ENCODE measurements at places on chromosomes 16 and 17.
A peak's percentile ranks its signal among the peaks of the same experiment; 100 is the strongest.

DNA sequence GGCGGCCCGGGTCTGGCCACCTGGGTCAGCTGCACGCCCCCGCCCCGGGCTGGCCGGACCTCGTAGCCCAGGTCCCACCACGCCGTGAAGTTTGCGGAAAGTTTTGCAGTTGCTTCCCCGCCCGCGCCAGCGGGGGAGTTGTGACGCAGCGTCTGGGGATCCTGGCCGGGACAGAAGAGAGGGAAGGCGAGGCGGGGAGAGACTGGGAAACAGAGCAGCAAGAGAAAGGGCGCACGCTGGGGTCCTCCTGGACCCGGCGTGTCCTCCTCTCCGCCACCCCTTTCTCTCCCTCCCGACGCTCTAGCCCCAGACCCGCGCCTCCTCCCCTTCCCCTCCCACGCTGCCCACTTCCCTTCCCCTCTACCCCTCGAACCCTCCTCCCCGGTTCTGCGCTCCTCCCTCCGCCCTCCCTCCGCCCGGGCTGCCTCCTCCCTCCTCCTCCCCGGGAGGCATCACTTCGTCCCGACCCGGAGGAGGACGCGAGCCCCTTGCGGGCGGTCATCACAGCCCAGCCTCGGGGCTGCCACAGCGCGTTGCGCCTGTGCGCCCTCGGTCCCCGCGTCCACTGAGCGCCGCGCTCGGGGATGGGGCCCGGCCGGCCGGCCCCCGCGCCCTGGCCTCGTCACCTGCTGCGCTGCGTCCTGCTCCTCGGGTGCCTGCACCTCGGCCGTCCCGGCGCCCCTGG is at the start of gene MRC2:
Gene MRC2, plus strand, starts transcription at position 452 of the 685 bp plus-strand sequence. Its CDS starts 133 bp downstream, at position 585.
- H3K27ac ChIP-seq: peak within 1 kb of the TSS; percentile 86
- peak within 1 kb of the TSS; percentile 61 for H3K4me3 ChIP-seq
- DNase-seq: no peak
- H3K27me3 ChIP-seq: peaks cover 10% of the 10 kb centered on the region

- peaks cover 24% of the 10 kb centered on the region for H3K4me1 ChIP-seq
- no peak overlapping the region for H3K27ac ChIP-seq
- no peak for DNase-seq
- H3K4me3 ChIP-seq: no peak overlapping the region
- peaks cover 33% of the 10 kb centered on the region for H3K36me3 ChIP-seq
Observed at GRCh38 chr16:3642397-3643094, 11.9 kb upstream of the DNASE1 start.

DNA sequence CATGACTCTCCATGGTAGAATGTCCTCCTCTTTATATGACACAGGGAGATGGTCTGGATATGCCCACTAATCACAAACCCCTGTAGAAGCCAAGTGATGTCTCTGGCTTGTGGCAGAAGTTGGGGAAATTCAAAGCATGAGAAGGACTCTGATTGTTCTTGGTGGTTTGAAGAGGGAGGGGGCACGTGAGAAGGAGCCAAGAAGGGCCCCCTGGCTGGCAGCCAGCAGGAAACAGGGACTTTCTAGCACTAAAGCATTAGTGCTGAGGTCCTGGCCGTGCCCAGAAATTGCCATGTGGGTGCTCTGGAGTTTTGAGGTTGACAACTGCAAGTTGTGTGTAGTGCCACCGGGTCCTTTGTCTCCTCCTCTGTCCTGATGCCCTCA is 199.9 kb downstream of the LGALS9B start:
- no peak for DNase-seq
- H3K27ac ChIP-seq: no peak overlapping the region
- H3K27me3 ChIP-seq: no peaks in the 10 kb centered on the region

DNA sequence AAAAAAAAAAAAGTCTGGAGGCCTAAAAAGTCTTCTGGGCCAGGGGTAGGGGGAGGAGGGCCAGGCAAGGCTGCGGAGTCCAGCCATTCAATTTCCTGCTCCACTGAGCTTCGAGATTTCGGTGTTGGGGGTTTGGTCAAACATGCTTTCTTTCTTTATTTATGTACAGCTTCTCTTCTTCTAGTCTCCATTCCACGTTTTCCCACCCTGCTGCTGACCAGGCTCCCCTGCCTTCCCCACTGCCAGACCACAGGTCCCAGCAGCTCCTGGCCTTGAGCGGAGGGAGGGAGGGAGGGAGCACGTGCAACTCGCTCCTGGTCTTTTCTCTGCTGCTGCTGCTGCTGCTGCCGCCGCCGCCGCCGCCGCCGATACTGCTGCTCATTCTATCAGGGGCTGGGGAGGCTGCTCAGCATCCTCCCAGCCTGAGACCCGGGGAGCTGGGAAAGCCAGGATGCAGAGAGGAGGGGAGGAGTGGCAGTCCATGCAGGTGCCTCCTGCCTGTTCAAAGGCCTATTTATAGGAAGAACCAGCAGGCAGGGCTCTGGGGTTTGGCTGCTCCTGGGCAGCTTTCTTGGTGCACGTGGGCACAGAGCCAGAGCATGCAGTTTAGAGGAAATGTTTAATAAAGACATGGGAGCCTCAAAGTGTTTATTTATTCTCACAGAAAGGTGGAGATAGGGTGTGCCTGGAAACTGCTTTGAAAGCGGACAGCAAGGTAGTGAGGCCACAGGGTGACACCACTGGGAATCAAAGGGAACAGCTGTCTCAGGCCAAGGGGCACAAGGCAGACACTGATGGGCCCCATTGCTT is 23.4 kb upstream of the ZFHX3 start:
- H3K4me1 ChIP-seq: peaks cover 35% of the 10 kb centered on the region
- H3K36me3 ChIP-seq: no peaks in the 10 kb centered on the region
- H3K27me3 ChIP-seq: peaks cover 49% of the 10 kb centered on the region
- peak overlapping the region; percentile 35 for H3K27ac ChIP-seq
- no peak overlapping the region for H3K4me3 ChIP-seq

- H3K4me3 ChIP-seq: no peak overlapping the region
- no peaks in the 10 kb centered on the region for H3K36me3 ChIP-seq
- H3K27me3 ChIP-seq: no peaks in the 10 kb centered on the region
- no peaks in the 10 kb centered on the region for H3K4me1 ChIP-seq
- DNase-seq: no peak
- H3K27ac ChIP-seq: no peak overlapping the region
Observed at GRCh38 chr16:49455991-49456745, 82.6 kb downstream of the C16orf78 start.

DNA sequence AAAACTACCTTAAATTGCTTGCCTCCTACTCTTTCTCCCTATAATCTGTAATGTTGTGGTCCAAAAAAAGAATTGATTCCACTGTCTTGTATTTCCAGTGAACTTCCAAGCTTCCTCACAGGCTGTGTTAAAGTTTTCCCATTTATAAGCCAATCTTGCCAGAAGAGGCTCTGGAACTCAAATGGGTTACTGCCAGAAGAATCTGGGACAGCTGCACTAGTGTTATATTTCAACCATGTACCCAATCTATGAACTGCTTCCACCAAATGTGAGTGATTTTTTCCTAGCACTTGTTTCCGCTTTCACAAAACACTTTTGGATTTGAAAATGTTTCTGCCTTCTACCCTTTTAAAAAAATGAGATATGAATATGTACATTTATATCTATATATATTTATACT is 1.8 kb downstream of the CCDC43 start:
- H3K27me3 ChIP-seq: no peaks in the 10 kb centered on the region
- H3K36me3 ChIP-seq: peaks cover 17% of the 10 kb centered on the region
- H3K4me1 ChIP-seq: peaks cover 9% of the 10 kb centered on the region
- H3K27ac ChIP-seq: no peak overlapping the region
- DNase-seq: peak; percentile 32

DNA sequence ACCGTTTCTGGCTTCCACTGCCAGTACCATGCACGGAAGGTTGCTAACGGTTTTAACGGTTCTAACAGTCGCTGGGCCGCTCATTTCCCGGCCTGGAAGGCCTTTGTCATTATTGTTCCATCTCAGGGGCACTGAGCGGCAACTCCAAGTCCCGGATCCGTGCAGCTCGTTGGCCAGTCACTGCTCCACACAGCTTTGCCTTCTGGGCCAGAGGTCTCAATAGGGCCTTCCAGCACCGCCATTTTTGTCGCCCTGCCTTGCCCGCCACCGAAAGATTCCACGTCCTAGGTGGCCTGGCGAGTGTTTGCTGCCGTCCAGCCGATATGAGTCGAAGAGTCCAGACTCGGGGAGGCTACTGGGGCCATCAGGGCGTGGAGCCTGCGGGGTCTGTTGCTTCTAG is 30.3 kb upstream of the ATF7IP2 start:
- H3K27me3 ChIP-seq: no peaks in the 10 kb centered on the region
- H3K36me3 ChIP-seq: no peaks in the 10 kb centered on the region
- H3K4me1 ChIP-seq: no peaks in the 10 kb centered on the region
- H3K4me3 ChIP-seq: no peak overlapping the region
- no peak overlapping the region for H3K27ac ChIP-seq

GRCh38 chr17:74987909-74988711 is 678 bp downstream of the CDR2L start:
- H3K4me3 ChIP-seq: peak overlapping the region; percentile 63
- H3K27ac ChIP-seq: peak overlapping the region; percentile 85

- no peak overlapping the region for H3K4me3 ChIP-seq
- H3K27ac ChIP-seq: no peak overlapping the region
- H3K36me3 ChIP-seq: no peaks in the 10 kb centered on the region
- peaks cover 2% of the 10 kb centered on the region for H3K4me1 ChIP-seq
- DNase-seq: no peak
- H3K27me3 ChIP-seq: no peaks in the 10 kb centered on the region
Observed at GRCh38 chr17:78154903-78155811, 9.0 kb downstream of the C17orf99 start.

DNA sequence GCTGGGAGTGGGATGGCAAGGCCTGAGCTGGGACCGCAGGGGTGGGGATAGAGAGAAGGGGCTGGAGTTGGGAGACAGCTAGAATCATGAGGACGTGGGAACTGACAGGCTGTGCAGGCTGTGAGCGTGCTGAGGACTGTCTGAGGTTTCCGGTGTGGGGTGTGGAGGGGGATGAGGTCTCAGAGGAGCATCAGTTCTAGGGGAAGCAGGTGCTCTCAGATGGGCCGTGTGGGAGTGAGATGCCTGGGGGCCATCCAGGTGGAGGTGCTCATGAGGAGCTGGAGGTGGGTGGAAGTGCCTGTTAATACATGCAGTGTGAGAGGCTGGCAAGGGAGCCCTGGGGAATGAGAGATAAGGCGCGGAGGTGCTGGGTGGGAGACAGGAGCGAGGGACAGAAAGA is 27.2 kb downstream of the HASPIN start:
- DNase-seq: no peak
- H3K4me1 ChIP-seq: peaks cover 12% of the 10 kb centered on the region
- H3K4me3 ChIP-seq: no peak overlapping the region
- H3K27me3 ChIP-seq: no peaks in the 10 kb centered on the region
- no peaks in the 10 kb centered on the region for H3K36me3 ChIP-seq

DNA sequence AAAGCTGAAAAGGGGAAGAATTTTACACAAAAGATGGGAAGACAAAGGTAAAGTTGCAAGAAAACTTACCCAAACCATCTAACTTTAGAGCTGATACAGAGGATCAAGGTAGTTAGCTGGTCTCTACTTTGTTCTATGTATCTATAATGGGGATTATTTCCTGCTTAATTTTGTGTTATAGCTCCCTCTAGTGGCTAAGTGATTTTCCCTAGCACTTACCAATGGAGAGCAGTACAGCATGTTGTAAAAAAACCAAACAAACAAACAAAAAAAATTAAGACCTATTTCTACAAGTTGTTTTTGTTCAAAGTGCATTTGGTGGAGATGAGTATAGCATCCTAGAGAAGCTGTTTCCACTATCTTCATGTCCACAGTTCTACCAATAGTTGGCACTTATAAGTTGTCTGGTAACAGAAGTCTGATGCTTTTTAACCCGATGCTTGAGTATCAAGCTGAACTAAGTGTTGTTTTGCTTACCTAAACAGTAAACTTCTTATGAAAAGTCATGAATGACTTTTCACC is 7.5 kb downstream of the SRSF1 start:
- H3K4me1 ChIP-seq: peaks cover 4% of the 10 kb centered on the region
- H3K36me3 ChIP-seq: peaks cover 8% of the 10 kb centered on the region
- DNase-seq: peak; percentile 72
- no peak overlapping the region for H3K4me3 ChIP-seq
- H3K27ac ChIP-seq: no peak overlapping the region

DNA sequence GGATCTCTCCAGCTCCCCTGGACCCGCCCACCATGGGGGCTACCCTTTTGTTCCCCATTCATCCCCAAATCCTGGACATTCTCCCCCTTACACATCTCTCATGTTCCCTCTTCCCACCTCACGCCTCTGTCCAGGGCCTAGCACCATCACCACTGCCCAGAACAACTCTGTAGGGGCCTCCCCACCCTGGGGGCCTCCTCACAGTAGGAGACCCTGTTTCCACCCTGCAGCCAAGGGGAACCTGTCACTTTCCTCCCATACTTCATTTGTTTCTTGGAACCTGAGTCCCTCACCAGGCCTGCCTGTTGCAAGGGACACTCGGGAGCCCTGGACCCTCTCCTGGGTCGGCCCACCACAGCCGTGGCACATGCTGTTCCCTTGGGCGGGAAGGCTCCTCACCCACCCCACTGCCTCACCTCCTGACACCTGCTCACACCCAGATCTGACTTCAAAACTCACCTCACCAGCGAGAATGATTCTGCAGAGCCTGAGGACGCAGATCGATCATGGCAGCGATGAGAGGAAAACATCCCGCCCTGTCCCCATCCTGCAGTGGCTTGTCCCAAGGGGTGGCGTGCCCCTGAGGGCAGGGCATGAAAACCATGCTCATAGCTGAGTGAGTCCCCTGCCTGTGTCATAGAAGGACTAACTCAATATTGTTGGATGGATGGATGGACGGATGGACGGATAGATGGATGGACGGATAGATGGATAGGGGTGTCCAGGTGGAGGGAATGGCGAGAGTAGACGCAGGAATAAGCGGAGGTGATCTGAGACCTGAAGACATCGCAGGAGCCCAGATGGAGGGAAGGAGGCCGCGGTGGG is 6.8 kb upstream of the RASD1 start:
- peaks cover 46% of the 10 kb centered on the region for H3K4me1 ChIP-seq
- H3K27ac ChIP-seq: no peak overlapping the region
- peaks cover 38% of the 10 kb centered on the region for H3K36me3 ChIP-seq
- no peak overlapping the region for H3K4me3 ChIP-seq
- DNase-seq: no peak
- H3K27me3 ChIP-seq: no peaks in the 10 kb centered on the region

DNA sequence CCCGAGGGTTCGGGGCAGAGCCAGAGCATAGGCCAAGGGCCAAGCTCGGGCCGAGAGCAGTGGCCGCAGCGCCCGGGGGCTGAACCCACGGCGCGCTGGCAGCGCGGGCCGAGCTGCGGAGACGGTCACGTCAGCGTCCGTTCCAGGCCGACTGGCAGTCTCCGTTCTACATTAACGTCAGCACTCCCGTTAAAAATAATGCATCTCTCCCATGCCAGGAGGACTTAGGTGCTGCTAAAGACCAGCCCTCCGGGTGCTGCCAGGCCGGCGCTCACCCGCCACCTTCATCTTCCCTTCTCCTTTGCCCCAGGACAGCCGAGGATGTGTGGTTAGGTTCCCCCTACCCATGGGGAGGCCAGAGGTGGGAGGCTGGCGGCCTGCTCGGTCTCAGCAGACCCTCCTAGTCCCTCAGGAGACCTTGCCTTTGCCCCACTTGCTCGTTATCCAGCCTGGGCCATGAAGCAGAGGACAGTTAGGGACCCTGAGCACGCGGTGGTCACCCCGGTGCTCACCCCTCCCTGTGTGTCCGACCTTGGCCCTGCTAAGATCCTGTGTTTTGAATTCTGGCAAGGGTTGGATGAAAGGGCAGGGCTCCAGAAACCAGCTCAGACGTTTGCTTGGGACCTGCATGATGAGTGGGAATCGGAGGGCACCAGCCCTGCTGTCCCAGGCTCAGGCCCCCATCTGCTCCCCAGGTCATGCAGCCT is 572 bp downstream of the MPG start:
- peaks cover 41% of the 10 kb centered on the region for H3K36me3 ChIP-seq
- no peak for DNase-seq
- peaks cover 2% of the 10 kb centered on the region for H3K27me3 ChIP-seq
- H3K4me1 ChIP-seq: peaks cover 59% of the 10 kb centered on the region
- peak overlapping the region; percentile 67 for H3K27ac ChIP-seq
- H3K4me3 ChIP-seq: peak overlapping the region; percentile 49
